Thyroid gland (tissue), 4 donors: ENCODE measurements at places on chromosomes 12 and 14. TPM values are rescaled to one million over a fixed set of nuclear protein-coding genes. Genes with fewer than 3 reads are reported as not detected.

The SIX6 gene
- not detected for total RNA-seq

GRCh38 chr12:92471551-92471950 lies 231.2 kb upstream of the PLEKHG7 start:
- DNase-seq: no peak

- no peak for DNase-seq
These were observed 90.0 kb downstream of the NINJ2 start for GRCh38 chr12:573232-573631.

- no peak for DNase-seq
These were observed 230.2 kb downstream of the VRK1 start for GRCh38 chr14:97027256-97027999.

GRCh38 chr12:91852634-91853033 lies 293.0 kb downstream of the BTG1 start:
- no peak for DNase-seq

- no peak for DNase-seq
These were observed 11.8 kb upstream of the SYNE2 start for GRCh38 chr14:63840981-63841380.

- no peak for DNase-seq
These were observed 68.2 kb downstream of the DRAM1 start for GRCh38 chr12:101945369-101946232.

The GCH1 gene
- total RNA-seq: 7.8 TPM

The C12orf54 gene
- total RNA-seq: not detected

The GPR65 gene
- 0.45 TPM for total RNA-seq

GRCh38 chr14:74882103-74882920 lies 596 bp downstream of the DLST start:
- DNase-seq: peak; percentile 54

The SDR9C7 gene
- total RNA-seq: not detected

GRCh38 chr14:100539766-100540140 lies 47.5 kb downstream of the BEGAIN start:
- DNase-seq: no peak

DNA sequence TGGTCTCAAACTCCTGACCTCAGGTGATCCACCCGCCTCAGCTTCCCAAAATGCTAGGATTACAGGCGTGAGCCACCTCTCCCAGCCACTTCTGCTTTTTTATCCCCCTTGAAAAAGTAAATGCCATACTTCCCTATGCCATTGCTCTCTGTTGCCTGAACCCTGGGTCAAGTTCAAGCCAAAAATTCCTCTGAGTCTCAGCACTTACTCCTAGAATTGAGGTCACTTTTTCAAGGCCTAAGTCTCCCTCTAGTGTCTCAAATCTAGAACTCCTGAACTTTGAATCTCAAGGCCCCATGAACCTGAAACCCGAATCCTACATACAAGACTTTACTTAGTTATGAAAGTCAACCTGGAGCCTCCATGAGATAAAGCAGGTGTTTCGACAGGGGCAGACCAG lies 1.4 kb upstream of the APOBEC1 start:
- DNase-seq: no peak

GRCh38 chr12:32108787-32109186 lies 2.1 kb downstream of the BICD1 start:
- no peak for DNase-seq

The DTX1 gene
- total RNA-seq: 11.5 TPM

The TROAP gene
- not detected for total RNA-seq

GRCh38 chr12:42958291-42958674 lies 368.7 kb upstream of the PRICKLE1 start:
- DNase-seq: no peak

GRCh38 chr12:49198431-49199155 lies 9.7 kb upstream of the TUBA1A start:
- no peak for DNase-seq

DNA sequence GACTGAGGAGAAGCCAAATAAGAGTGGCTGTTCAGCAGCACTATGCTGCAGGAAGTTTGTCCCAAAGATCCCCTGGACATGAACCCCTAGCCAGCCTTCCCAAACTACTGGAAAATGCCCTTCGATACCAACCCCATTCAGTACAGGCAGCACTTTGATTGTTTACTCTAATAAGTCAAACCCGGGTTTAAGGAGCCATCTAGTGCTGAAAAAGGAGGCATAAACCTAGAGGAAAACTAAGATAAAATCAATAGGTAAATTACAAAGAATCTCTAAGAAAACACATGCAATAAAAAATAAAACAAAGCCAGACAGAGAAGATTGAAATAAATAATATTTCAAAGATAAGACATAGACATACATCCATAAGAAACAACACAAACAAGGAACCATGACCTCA lies 771.6 kb downstream of the RPS29 start:
- DNase-seq: no peak

GRCh38 chr14:74257941-74258763 lies 18.9 kb downstream of the VSX2 start:
- DNase-seq: no peak

The TAS2R9 gene
- total RNA-seq: not detected

The IL23A gene
- total RNA-seq: 0.67 TPM

- no peak for DNase-seq
These were observed 7.7 kb upstream of the KRT82 start for GRCh38 chr12:52413782-52414345.

GRCh38 chr14:104843006-104843405 lies 22.1 kb upstream of the CEP170B start:
- DNase-seq: no peak

The GUCY2C gene
- not detected for total RNA-seq

The EPS8 gene
- 106 TPM for total RNA-seq

DNA sequence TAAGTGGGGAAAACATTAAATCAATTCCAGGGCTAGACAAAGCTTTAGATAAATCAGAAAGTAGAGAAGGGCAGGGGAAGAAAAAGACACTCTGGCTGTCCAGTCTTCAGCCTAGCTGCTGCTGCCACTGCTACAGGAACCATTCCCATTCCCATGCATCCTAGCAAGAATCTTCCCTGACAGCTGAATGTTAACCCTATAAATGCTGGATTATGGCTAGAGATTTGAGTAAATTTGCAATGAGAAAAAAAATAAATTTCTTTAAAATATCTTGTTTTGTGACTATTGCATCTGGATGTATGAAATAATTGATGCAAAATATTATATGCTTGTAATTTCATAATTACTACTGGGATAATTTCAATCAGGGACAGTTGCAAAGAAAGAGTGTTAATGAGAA lies 15.0 kb upstream of the CDKN3 start:
- no peak for DNase-seq

DNA sequence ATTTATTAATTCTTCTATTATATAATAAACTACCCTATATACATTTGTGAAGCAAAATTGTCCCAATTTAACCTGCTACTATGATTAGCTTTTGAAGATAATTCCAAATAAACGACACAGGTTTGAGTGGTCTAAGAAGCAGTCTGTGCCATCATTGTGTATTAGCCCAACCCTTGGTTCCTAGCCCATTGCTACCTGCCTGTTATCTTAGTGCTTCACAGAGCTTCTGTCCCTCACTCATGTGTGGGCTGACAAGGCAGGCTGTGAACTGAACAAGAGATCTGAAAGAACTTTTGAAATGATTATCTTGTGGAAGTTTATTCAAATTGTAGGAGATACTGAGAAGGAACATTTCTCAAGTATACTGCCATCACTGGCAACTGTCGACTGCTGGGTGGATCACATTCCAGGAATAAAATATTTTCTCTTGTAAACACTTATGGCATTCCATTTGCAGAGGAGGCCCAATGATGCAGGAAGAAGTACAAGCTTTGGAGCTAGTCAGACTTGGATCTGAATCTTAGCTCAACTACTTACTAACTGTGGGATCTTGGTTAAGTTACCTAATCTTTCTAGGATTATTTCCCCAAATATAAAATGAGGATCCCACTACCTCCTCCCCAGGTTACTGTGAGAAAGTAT lies 7.8 kb upstream of the MTERF2 start:
- DNase-seq: peak; percentile 49

GRCh38 chr14:71780075-71780474 lies 152.2 kb upstream of the RGS6 start:
- no peak for DNase-seq

DNA sequence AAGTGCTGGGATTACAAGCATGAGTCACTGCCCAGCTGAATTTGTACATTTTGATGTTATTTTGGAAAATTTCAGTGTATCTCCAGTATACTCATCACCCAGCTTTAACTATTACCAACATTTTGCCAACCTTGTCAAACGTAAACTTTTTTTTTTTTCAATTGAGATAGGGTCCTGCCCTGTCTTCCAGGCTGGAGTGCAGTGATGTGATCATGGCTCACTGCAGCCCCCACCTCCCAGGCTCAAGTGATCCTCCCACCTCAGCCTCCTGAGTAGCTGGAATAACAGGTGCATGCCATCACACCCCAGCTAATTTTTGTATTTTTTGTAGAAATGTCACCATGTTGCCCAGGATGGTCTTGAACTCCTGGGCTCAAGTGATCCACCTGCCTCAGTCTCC lies 29.2 kb downstream of the MDM2 start:
- no peak for DNase-seq

- DNase-seq: no peak
These were observed 956.7 kb upstream of the SEL1L start for GRCh38 chr14:82490397-82490796.

The CNTN1 gene
- 2.7 TPM for total RNA-seq

- no peak for DNase-seq
These were observed 18.0 kb downstream of the RAP1B start for GRCh38 chr12:68628698-68629097.

GRCh38 chr12:90163975-90164374 lies 455.3 kb upstream of the ATP2B1 start:
- no peak for DNase-seq

- DNase-seq: no peak
These were observed 7.0 kb downstream of the HNRNPA1 start for GRCh38 chr12:54287261-54288157.

The CCDC177 gene
- not detected for total RNA-seq

- no peak for DNase-seq
These were observed 154.3 kb downstream of the STXBP6 start for GRCh38 chr14:24895622-24896021.

GRCh38 chr12:42382013-42382696 lies 56.2 kb downstream of the PPHLN1 start:
- DNase-seq: no peak

DNA sequence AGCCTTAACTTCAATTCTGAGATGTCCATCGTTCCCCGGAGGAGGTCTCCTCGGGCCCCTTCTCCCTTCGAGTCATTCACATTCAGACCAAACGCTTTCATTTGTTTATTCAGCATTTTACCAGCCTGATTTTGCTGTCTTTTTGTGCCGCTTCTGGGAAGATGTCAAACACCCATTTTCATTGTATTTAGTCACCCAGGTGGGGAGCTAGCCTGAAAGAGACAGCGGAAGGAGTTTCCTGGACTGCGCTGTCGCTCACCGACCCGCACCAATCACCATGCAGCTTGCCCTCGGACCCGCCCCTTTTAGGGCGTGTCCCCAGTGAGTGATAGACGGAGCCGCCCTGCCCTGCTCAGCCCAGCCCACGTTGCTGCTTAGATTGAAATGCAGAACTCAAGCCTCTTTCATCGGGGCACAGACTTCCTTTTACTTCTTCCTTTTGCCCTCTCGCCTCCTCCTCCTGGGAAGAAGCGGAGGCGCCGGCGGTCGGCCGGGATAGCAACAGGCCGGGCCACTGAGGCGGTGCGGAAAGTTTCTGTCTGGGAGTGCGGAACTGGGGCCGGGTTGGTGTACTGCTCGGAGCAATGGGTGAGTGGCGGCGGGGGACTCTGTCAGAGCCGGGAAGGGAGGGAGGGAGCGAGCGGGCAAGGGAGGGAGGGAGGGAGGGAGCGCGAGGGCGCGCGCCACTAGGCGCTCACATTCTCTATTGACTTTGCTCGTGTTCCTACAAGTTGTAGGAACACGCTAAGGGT lies at the start of gene PAX9:
TSS of gene PAX9 (plus strand) at position 355 of the 752 bp plus-strand sequence. CDS start at position 585, 230 bp downstream.
- peak; percentile 86 for DNase-seq

DNA sequence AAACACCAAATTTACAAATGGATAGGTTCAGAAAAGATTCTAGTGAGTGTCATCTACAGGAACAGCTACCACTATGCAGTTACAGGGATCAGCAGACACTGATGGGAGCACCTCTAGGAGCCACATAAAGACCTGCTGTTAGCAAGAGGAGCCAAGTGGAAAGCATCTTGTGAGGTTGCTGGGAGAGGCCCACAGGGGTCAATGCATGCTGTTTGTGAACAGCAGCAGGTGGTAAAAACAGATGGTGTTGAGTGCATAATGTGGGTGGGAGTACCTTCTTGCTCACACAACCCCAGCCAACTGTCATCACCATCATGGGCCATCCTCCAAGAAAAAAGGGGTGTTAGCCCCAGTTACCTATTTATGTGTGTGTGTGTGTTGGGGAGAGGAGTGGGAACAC lies 215.2 kb upstream of the SSTR1 start:
- no peak for DNase-seq

DNA sequence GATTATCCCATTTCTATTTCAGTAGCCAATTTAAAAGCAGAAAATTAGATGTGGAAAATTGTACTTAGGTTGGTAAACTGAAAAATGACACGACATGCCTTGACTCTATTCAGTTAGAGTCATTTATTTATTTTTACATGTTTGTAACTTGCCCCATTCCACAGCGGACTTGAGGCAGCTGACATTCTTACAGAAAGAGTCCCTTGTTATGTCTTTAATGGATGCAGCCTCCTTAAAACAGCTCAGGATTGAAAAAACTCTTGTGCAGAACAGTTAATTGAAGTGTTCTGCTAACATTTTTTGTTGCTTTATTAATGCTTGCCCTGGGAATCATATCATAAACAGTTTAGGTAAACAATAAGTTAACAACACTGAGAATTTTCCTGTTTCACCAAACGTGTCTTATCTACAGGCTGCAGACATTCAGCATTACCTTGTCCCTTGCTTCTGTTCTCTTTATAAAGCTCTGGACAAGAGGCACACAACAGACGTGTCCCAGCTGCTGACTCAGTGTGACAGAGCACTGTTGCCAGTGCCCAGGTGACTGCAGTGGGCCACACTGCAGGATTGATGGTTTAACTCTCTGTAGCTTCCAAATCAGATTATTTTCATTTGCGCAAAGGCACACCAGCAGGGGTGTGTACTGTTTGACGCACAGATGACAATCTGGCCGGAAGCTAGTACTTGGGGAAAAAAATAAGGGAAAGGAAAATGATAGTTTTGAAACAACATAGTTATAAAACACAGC lies 101.6 kb downstream of the PELI2 start:
- DNase-seq: no peak

DNA sequence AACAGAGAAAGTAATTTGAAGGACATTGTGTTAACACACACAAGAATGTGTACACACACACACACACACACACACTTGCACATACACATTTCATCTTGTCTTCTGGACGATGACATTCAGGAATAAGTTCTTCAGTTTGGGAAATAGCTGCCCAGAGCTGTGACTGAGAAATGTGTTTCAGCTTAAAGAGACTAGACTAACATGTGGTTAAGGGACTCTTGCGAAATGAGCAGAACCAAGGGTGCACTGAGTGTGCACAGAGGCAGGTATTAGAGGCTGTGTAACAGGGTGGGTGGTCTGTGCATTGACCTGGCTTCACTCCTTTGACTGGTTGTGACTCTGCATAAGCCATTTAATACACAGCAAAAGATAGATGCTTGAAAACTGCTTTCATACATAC lies 29.4 kb upstream of the KCNA5 start:
- no peak for DNase-seq

DNA sequence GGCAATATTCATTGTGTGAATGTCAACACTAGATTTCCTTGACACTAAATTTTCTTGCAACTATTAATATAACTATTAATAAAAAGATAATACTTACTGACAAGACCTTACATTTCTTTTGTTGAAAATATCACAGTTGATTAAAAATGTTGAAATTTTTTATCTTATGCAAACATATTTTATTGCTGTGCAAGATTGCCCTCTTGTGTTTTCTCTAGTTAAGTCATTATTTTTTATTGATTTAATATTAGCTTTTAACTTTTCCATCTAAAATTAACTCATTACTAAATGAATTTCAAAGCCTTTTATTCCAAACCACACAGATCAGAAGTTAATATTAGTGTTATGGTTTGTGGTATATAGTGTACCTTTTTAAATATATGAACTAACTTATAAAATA lies 11.7 kb upstream of the NAA30 start:
- DNase-seq: no peak
